ENCODE measurements at places on chromosomes 6 and 20. TPM values are rescaled to one million over a fixed set of nuclear protein-coding genes. Genes with fewer than 3 reads are reported as not detected.

DNA sequence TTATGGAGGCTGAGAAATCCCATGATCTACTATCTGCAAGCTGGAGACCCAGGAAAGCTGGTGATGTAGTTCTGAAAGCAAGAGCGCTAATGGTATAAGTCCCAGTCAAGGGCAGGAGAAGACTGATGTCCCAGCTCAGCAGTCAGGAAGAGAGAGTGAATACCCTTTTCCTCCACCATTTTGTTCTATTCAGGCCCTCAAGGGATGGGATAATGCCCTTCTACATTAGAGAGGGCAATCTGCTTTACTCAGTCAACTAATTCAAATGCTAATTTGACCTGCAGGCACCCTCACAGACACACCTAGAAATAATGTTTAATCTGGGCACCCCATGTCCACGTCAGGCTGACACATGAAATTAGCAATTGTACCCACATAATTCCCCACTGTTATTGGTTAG lies 10.8 kb upstream of the FYN start:
- no peak for DNase-seq

DNA sequence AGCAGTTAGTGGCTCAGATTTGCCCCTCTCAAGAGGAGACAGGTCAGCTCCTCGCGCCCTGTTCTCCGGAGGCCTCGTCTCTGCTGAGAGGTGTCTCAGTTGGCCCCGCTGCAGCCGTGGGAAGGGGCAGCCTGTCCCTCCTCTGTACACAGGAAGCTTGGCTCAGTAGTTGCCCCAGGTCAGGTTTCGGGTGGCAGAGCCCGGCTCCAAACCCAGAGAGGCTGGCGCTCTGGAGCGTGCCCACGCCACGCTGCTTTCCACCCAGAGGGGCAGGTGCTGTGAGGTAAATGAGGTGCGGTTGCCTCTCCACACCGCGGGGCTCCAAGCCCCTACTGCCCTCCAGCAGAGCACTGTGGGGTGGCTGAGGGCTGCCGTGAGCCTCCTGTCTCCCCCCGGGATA lies 16.0 kb downstream of the DYNLT1 start:
- DNase-seq, result no peak

DNA sequence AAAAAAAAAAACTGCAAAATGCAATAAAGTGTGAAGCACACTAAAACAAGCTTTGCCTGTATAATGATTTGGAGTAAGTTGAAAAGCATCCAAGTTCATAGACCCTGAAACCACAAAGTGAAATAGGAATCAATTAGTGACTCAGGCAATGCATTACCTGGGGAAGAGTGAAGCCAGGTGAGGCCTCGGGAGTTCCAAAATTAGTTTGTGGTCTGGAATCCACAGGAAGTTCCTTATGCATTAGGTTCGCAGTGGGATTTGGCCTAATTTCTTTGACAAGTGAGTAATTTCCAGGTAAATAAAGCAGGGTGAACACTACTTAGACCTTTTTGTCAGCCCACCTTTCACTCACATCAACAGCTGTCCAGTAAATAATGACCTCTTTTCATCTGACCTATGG lies 490.8 kb downstream of the CBLN4 start:
- DNase-seq, result no peak

- DNase-seq, result no peak
Observed at GRCh38 chr6:40778196-40778595, 191.0 kb upstream of the LRFN2 start.

DNA sequence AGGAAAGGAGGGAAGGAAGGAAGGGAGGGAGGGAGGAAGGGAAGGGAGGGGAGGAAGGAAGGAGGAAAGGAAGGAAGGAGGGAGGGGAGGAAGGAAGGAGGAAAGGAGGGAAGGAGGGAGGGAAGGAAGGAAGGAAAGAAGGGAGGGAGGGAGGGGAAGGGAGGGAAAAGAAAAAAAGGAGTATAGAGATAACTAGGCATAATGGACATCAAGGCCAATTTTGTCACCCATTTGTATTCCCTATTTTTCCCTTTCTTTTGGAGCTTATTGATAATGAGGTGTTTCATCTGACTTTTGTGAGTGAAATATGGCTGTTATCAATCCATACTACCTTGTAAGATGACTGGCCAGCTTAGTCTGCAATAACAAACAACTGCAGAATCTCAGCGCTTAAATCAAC lies 282.0 kb upstream of the FLRT3 start:
- no peak for DNase-seq

DNA sequence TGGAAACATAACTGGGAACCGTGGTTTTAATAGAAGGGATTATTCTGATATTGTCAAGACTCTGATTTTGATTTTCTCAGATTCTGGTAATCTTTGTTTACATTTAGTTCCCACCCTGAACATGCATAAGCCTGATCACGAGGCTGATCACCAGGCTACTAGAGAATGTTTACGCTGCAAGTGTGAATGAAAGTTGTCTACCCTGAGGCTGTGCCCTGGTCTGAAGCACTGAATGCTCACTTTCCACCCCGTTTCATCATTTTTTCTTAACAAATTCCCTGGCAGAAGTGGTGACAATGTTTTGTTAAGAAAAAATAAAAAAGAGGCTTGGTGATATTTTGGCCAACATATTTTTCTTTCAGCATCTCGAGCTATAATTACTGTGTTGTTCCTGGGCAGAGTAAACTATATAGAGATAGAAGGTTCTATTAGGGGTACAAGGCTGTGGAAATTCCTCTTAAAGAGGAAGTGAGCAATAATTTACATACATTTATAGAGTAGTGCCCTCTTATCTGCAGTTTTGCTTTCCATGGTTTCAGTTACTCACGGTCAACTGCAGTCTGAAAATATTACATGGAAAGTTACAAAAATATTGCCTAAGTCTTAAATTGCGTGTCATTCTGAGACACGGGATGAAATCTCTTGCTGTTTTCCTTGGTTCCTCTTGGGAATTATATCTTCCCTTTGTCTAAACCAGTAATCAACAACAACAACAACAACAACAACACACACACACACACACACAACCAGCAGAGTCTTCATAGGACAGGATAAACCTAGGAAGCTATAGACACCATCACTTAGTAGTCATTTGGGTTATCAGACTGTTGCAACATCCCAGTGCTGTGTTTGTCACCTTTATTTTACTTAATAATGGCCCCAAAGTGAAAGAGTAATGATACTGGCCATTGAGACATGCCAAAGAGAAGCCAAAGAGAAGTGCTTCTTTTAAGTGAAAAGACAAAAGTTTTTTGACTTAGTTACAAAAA lies 566.6 kb upstream of the CITED2 start:
- DNase-seq, result no peak

DNA sequence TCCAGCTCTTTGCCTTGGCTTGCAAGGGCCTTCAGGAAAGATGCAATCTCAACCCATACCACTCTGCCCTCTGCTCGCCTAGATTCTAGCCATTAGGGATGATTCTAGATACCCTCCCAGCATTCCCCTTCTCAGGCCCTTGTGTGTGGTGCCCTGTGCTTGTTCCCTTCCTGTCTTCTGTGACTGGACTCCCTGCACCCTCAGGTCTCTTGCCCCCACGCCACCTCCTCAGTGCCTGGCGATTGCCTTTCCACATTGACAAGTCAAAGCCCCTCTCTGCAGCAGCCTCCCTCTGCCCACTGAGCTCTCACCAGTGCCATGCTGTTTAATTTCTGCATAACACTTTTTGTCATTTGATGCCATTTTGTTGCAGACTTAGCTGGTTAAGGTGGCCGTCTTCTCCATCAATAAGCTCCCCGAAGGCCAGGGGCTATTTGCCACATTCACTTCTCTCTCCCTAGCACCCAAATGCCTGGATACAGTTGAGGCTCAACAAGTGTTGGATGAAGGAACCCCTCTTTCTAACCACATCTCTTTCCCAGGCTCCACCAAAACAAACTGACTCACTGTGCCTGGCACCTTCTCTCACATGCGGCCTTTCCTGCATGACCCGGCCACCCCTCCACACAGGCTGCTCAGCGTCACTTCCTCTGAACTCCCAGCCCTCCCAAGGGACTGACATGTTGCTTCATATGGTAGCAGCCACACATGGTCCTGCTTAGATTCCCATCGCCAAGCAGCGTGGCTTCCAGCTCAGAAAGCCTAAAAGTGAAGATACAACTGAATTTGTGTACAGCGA lies 4.6 kb upstream of the TXNDC5 start:
- no peak for DNase-seq

DNA sequence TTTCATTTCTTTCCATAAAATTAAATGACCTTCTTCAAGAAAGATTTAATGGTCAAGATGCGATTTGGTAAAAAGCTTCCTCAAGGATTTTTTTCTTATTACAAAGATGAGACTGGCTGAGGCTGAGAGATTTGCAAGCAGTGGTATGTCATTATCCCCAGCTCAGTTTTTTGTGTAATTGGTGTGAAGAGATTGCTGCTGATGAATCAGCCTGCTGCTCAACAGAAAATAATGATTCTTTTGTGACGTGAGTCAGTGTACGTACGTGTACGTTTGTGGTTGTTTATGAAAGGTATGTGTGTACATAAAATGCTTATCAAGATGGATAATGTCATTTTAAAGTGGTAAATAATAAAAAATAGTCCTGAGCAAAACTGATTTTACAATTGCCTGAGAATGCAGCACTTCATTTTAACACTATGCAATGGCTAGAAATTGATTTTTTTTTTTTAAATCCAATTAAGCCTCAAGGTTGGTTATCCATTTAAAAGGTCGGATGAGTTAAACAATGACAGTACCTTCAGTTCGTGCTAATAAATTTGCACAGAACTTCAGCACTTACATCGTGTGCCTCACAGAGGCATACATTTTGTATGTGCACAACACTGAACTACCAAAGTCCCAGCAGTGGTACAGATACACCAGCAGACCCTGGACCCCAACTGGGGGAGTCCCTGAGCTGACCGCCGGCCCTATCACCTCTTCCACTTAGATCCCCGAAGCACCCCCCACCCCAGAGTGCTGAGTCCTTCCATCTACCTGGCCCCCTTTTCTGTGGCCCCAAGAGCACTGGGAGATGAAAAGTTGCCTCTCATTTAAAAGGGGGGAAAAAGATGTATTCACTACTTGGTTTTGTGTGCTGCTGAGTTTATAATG lies 9.7 kb upstream of the NPEPL1 start:
- no peak for DNase-seq

DNA sequence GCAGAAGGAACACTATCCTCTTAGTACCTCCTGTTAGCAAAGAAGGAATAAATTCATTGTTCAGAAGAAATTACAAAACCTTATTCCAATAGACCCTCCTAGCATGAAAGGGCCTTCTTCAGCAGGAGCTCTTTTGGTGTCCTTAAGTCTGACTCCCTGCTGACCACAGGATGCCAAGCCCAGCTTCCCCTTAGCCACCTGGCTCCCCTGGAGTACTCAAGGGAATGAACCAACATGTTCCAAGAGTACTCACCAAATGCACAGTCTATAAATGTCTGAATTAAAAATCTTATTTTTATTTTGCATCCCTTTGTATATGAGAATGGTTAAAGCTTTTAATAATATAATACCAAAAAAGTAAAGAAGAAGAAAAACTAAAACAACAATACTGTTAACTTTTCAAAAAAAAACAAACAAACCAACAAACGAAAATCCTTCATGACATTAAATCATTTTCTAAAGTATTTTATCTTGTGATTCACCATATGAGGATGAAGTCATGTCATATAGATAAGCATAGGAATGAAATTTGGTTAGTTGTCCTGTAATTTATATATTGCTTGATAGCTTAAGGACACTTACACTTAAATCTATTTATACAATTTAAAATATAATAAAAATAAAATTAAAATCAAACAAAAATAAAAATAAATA lies 1355.1 kb downstream of the HACE1 start:
- DNase-seq, result no peak

- no peak for DNase-seq
Observed at GRCh38 chr6:5179917-5180316, 80.8 kb downstream of the LYRM4 start.

DNA sequence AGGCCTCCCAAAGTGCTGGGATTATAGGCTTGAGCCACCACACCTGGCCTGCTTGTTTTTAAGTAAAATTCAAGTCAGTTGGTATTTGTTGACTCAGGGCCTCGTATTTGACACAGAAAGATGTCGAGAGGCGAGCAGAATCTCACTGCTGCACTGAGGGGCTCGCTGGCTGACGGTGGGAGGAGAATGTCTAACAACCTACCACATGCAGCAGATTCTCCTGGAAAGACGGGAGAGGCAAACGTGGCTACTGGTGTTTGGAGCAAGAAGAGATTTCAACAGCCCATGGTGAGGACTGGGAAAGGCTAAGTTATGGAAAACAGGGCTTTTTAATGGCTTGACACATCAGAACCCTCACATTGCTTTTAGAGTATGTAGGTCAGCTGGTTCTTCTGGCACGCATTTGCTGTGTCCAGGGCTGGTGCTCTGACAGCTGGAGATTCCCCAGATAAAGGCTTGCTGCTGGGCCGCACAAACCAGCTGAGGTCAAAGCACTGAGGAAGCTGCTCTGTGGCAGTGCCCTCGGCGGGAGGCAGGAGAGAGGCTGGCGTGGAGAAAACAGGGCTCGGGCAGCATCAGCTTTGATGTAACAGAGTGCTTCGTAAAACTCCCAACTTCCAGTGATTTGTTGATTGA lies 84.2 kb upstream of the FRMD1 start:
- DNase-seq, result no peak

GRCh38 chr6:107185391-107185970 lies 70.2 kb upstream of the BEND3 start:
- no peak for DNase-seq

DNA sequence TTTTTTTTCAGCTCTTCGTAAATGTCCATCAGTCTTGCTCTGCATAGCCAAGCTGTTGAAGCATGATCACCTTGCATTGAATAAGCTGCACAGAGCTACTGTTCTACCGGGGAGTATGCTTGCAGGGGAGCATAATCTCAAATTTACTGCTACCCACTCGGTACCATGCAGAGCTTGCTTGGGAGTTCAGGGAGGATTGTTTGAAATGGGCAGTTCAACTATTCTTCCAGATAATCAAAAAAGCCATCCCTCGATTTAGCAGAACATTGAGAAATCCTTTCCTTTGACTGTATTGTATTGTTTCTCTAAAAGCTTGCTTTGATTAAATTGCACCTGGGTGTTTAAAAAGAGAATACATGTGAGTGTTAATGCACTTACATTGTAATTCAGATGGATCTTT lies 332.6 kb downstream of the UTRN start:
- DNase-seq, result no peak

- DNase-seq, result no peak
Observed at GRCh38 chr20:33176101-33176500, 8.1 kb downstream of the BPIFA2 start.

GRCh38 chr20:36988494-36988966 lies 37.0 kb upstream of the SAMHD1 start:
- no peak for DNase-seq

The RFX6 gene
- polyA plus RNA-seq, result 0.08 TPM

The NCOA6 gene
- 50.2 TPM for polyA plus RNA-seq

The DNAH8 gene
- polyA plus RNA-seq, result 0.25 TPM

The SLC17A9 gene
- 1.5 TPM for polyA plus RNA-seq

The PPIL4 gene
- polyA plus RNA-seq, result 62.6 TPM

The FAM162B gene
- polyA plus RNA-seq, result 7.7 TPM

Measured in right renal pelvis (tissue), 4 donors.